ENCODE measurements at places on chromosomes 5 and 9.

GRCh38 chr5:6719417-6719816 lies 6.2 kb downstream of the TENT4A start:
- no peak for DNase-seq

DNA sequence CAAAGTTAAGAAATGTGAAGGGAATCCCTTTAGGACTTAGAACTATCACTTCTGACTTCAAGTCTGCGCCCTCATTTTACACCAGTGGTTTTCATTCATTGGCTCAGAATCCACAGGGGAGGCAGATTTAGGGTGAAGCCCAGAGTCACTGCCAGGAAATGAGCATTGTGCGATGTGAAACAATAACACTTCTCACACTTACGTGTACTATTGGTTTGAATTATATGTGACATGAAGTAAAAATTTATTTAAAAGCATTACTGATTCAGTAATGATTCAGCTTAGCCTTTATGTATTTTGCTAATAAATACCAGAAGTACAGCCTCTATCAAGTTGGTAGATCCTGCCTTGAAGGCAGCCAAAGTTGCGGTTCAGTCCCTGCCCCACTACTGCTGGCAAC lies 98.6 kb downstream of the PAM start:
- no peak for DNase-seq

DNA sequence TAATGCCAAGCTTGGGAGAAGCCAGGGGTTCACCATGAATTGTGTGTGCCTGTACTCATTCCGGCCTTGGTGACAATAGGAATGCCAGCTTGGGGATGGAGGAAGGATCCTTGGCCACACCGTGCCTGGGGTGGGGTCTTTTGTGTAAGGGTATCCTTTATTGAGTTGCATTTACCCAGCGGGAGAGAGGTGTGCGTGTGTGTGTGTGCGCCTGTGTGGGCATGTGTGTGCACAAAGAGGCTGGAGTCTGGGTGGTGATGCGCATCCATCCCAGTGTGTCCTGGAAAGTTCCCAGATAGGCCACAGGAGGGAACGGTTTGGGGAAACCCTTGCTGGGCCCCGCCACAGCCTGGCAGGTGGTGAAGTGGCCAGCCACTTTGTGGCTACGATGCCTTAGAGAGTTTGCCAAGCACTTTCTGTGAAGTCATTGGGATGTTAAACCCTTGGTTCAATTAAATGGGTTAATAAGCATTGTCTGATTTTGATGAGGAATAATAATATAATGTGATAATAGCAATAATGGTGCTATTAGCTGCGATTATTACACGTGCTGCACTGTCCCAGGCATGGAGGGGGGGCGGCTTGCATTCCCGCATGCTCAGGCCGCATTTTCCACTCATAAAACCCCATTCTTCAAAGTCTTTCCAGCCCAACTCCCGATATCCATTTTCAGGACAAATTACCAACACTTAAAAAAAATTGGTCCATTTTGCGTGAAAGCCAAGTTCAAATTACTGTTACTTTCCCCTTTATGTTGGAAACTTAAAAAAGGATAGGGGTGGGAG lies 13.7 kb downstream of the PITX1 start:
- DNase-seq = no peak

DNA sequence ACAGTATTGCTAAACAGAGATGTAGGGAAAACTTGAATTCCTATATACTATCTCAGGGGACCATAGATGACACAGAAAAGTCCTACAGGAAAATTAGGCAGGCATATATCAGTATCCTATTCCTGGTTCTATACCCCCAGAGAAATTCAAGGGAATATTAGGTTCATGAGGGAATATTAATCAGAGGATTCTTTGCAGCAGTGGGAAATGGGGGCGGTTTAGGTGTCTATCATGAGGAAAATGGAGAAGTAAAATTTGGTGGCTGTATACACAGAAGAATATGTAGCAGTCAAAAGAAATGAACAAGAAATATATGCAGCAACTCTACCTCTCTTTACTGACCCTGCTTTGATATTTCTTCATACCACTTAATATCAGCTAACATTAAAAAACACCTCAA lies 20.0 kb downstream of the SPTLC1 start:
- DNase-seq = no peak

GRCh38 chr5:59693492-59694309 lies 199.8 kb downstream of the PDE4D start:
- DNase-seq = no peak

DNA sequence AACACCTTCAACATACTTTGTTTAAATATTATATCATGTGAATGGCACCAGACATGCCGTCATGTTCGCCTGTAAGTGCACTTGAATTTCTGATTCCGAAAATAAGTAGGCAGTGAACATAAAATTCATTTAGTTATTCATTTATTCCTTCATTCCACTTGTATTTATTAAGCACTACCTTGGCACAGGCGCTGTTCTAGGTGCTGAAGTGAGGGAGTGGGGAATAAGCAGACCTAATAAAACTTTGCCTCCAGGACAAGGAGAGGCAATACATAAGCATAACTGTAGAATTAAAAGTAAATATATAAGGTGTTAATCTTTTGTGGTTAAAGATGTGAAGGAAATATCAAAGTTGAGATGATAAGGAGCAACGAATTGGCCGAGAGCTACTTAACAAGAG lies 297.4 kb downstream of the TENT4A start:
- no peak for DNase-seq

DNA sequence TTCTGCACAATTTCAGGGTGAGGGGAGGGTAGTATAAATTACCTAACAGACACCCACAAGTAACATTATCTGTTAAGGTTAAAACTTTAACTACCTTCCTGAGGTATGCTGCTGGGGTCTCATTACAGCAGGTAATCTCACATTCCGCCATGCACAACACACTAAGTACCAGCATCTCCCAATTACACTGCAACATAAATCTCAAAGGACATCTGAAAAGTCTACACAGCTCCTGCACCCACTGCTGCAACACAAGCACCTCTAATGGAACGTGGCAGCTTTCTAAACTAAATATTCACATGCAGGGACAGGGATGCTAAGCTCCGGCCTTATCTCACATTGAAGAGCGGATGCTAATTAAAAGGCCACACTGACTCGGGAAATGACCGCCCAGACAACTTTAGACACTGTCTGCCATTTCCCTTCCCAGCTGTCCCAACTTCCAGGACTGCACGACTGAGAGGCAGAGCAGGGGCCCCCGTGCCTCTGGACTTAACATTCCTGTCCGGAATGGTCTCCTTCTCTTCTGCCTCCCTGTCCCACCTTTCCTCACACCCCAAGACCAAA lies 45.9 kb downstream of the PSMB7 start:
- no peak for DNase-seq

DNA sequence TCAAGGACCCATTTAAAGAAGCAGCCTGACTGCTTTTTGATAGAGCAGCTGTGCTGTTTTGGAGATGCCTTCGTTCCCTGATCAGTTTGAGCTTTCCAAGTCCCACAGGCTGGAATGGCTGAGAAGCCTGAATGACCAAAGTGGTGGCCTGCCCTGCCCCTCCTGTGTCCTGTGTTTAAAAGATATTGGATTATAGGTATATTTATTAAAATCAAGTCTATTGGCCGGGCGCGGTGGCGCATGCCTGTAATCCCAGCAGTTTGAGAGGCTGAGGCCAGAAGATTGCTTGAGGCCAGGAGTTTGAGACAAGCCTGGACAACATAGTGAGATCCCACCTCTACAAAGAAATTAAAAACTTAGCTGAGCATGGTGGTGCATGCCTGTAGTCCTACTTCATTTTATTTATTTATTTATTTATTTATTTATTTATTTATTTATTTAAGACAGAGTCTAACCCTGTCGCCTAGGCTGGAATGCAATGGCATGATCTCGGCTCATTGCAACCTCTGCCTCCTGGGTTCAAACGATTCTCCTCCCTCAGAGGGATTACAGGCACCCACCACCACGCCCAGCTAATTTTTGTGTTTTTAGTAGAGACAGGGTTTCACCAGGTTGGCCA lies 87.7 kb downstream of the CACNA1B start:
- no peak for DNase-seq

DNA sequence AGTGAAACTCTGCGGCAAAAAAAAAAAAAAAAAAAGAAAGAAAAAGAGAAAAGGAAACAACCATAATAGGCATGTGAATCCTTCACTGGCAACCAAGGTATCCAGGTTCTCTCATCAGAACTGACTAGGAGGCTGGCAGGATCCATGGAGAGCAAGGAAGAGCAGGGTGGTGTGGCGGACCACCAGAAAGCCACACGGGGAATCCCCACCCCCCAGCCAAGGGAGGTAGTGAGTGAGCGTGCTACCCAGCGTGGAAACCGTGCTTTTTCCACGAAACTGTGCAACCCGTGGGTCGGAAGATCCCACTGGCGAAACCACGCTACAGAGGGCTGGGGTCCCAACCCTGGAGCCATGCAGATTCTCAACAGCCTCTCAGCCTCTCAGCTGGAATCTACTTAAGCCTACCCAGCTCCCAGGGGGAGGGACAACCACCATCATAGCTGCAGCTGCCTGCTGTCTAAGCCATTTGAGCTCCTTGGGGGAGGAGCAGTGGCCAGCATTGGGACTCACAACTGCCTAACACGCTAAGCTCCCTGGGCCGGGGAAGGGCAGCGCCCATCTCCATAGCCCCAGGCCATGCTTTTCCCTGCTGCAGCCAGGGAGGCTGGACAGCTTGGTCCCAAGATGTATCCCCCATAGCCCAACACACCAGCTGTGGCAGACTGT lies 91.6 kb downstream of the PRELID2 start:
- DNase-seq = no peak
